H54 (cell line): ENCODE measurements at places on chromosomes 5 and 9.
A peak's percentile ranks its signal among the peaks of the same experiment; 100 is the strongest.

GRCh38 chr9:88980740-88981203, 10.5 kb upstream of the S1PR3 start:
- DNase-seq: no peak

DNA sequence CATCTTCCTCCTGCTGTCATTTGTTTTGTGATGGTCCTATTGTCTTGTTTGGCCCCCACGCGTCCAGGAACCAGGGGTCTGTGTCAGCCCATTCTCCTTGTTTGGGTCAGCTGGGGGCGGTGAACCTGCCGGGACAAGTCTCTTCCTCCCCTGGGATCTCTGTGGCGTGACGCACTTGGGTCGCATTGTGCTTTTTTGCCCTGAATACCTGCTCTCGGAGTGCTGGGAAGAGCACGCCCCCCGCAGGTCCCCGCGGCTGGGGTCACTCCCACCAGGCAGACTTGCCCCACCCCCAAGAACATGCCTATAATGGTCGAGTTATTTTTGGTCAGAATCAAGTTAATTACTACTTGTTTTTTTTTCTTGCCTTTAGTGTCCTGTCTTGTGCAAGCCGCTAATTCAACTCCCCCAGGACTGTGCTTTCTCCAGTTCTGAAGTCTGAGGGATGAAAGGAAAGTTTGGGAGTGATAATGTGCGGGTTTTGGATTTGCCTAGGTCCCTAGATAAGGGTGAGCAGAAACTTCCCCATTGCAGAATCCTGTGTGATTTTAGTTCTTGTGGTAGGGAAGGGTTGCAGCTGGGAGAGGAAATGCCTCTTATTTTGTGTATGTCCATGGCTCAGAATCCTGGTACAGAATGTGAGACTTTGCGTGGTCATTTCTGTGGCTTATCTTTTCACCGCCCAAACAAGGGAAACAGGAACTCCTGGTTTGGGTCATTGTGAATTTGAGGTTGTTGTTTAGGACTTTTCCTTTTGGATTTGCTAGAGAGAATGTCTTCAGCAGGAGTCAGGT, 789 bp downstream of the ACER2 start:
- peak; percentile 29 for DNase-seq

DNA sequence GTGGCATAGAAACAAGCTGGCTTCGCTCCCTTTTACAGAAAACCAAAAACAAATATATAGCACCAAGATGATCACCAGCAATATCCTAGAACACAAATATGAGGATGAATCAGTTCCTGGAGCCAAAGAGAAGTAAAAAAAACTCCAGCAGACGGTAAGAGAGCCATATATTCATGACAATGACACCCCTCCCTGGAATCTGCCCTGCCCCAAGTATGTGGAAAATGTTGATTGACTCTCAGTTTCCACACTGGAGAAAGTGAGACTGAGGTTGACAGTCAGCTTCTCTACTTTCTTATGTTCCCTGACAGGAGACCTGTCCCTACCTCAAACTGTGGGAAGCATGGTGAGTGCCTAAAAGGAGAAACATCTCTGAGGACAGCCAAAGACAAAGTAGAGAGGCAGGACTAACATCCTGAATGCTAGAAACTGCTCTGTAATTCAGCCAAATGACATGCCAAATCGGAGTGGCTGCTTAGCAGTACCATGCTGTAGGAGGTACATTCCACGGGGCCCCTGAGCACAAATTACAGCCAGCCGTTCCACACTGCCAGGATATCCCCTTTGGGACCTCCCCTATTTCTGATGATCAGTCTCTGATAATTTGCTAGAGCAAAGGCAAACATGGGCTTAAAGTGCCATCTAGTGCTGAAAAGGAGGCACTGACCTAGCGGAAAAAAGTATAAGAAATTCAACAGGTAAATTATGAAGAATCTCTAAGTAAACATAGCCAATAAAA, 424.0 kb upstream of the RGMB start:
- DNase-seq: peak; percentile 20

- no peak for DNase-seq
Observed at GRCh38 chr5:172501708-172502320, 47.5 kb upstream of the SH3PXD2B start.

DNA sequence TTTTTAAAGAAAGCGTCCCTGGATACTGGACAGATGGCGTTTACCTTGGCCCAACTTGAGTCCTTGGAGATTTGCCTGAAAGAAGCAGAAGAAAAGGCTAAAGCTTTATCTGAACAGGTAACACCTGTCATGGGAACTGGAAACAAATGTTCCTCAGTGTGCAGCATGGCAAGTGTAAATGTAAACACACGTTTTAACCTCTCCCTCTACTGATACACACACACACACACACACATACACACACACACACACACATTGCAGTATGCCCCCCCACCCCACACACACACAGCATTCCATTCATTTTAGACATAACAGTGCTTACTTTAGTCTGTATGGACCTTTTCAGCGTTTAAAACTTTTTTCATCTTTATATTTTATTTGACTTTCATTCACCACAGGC, 51.1 kb downstream of the CCDC192 start:
- no peak for DNase-seq

DNA sequence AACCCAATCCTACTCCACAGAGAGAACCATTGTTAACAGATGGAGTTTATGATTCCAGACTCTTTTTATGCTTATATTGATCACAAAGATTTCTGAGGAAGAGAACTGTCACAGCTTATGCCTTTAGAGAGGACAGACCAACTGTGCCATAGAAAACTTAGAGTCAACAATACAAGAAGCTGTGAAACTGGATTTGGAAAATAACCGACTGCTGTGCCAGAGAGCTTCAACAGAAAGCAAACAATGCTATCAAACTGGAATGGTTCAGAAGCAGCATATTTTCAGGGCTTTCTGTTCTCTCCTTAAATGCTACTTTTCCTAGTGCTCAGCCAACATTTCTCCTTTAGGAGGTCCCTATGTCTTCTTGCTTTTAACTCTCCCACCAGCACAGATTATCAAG, 5.0 kb downstream of the DCTN4 start:
- no peak for DNase-seq

GRCh38 chr9:88972401-88972800, 18.9 kb upstream of the S1PR3 start:
- no peak for DNase-seq

GRCh38 chr5:172678902-172679301, 37.8 kb downstream of the NEURL1B start:
- DNase-seq: no peak

GRCh38 chr5:126280846-126281245, 142.4 kb upstream of the GRAMD2B start:
- DNase-seq: no peak

GRCh38 chr9:100129772-100130171, 30.7 kb downstream of the INVS start:
- no peak for DNase-seq

DNA sequence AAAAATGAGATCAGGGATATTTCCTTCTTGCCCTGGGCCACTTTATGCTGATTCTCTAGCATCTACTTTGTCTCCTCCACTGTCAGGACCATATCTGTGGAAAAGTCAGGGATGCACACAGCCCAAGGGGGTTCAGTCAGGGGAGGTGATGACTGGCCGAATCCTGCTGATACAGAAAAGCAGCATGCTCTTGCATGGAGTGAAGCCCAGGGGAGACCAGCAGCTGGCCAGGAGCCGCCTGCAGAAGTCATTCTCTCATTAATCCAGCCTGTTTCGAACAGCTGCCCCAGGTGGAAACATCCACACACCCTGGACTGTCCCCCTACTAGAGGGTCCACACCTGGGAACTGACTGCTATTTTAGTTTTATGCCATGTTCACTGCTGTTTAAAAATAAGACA, 177.1 kb downstream of the ATP10B start:
- DNase-seq: no peak

DNA sequence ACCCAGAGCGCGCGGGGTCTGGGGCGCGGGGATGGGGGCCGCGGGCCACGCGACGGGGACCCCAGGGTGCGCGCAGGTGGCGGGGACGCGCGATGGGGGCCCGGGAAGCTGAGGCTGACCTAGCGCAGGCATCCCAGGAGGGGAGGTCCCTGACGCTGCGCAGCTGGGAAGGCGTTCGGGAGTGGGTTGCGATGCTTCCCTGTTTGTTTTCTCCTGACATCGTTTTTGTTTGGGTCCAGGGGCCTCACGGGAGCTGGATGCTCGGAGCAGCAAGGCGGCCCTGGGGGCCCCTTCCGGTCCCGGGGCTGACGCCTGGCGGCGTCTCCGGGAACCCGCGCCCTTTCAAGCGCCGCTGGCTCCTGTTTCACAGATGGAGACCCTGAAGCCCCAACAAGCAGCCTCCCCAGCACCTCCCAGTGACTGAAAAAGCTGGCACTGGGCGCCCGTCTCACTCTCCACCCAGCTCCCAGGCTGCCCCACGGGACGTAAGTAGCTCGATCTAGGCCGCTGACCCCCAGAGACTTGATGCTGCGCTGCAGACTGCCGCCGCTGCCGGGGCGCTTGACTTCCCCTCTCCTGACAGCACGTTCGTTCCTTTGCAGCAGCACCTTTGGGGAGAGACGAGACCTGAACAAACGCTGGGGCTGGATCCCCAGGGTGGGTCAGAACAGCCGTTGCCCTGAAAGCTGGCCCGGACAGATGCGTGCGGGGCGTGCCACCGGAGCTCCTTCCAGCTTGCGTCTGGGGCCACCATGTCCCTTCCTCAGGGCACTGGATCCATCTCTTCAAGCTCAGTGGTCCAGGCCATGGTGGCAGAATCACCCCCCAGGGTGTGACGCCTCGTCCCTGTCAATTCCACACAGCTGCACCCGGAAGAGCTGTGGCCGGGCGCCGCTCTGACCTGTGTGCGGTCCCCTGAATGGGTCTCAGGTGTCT, 593 bp downstream of the BRD3OS start:
- DNase-seq: peak; percentile 72

GRCh38 chr5:142527234-142527633, 158.7 kb downstream of the FGF1 start:
- DNase-seq: no peak

GRCh38 chr9:134168757-134169550, 4.6 kb upstream of the RNU6ATAC start:
- no peak for DNase-seq

GRCh38 chr5:4700069-4700468, 440.1 kb upstream of the ADAMTS16 start:
- peak; percentile 19 for DNase-seq

- no peak for DNase-seq
Observed at GRCh38 chr9:85182383-85182782, 512.9 kb downstream of the NTRK2 start.

DNA sequence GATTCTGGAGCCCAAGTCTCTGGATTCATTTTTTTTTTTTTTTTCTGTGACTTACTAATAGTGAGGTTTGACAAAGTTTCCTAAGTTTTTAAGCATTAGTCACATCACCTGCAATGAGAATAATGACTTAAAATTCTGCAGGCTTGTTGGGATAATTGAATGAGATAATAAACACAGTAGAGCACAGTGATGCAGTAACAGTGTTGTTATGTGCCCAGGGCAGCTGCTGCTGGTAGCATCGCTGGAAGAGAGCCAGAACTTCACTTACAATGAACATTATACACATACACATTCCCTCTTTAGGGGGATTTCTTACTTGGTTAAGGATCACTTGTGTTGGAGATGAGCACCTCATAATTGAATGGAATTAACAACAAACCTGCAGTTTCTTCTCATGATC, 78.9 kb downstream of the ALDH7A1 start:
- DNase-seq: no peak

DNA sequence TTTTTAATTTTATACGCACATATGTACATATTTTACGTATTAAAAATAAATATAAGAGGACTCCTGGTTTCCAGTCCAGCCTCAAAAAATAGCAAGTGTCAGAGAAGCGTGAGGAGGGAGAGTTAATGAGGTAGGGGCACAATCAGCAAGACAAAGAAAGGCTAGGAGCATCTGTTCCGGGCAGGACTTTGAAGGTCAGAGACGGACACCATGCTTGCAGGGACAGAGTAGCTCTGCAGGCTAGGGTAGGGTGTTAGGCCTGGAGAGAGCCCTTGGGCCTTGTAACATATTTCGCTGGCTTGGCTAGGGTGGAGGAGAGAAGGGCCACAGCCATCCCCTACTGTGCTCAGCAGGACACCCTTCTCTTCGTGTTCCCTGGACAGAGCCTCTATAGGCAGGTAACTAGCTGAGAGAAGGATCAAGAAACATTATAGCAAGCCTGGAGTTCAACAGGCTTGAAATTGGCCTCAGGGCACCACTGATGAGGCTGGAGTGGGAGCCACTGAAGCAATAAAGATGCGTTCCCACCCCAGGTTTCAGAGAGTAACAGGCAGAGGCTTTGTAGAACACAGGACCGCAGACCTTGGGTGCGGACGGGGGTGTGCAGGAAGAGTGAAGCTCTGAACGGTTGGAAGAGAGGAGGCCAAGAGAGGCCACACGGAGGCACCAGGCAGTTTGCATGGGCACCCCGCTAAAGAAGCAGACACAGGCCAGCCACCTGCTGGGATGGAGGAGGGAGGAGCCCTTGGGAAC, 9.7 kb upstream of the IPPK start:
- no peak for DNase-seq

DNA sequence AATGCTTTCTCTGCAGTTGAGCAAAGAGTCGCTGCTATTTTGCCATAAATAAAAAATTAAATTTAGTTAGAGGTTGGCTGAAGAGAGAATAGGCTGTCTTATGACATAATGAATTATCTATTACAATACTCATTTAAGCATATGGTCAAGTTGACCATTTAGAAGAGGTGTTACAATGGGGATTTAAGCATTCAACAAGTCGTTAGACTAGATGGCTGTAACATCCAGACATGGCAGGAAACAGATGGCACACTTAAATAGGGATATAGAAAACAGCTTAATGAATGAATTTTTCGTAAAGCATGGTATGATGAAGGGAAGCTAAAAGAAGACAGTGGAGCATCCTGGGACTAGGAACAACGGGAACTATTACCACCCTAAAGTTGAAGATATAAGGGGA, 160.3 kb upstream of the PTPRD start:
- DNase-seq: no peak

DNA sequence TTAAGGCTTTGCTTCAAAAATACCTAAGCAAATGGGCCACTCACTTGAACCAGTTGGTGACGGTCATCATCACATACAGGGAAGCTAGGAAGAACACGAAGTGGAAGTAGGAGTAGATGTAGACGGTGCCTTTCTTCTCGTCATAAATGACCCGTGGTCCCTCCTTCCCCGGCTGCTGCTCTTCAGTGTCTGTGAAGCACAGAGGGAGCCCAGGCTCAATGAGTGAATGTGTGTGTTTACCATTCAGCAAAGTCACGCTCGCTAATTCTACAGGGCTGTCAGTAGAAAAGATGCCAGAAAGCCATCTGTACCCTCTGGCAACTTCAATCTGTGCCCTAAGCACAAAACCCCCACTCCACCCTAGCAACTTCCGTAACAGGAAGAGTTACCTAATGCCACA, 109.8 kb downstream of the SERINC5 start:
- no peak for DNase-seq

- DNase-seq: peak; percentile 1
Observed at GRCh38 chr5:128905568-128906110, 59.6 kb upstream of the SLC27A6 start.

DNA sequence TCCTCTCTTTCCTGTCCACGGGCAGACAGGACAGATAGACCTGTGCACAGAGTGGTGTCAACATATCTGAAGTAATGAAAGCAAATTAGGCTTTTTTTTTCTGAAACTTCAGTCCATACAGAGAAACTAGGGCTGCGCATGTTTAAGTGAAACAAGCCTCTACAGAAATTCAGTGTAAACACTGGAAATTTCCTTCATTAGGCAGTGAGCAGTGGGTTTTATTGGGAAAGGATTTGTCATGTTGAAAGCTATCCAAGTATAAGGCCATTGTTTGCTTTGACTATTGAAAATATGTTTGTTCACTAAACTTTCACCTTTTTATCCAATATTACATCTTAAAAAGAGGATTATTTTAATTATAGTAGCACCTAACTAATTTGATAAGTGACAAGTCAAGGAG, 161.2 kb downstream of the AOPEP start:
- no peak for DNase-seq

GRCh38 chr5:43298443-43298842, 14.8 kb downstream of the HMGCS1 start:
- no peak for DNase-seq
